CD4-positive, alpha-beta T cell treated with Interleukin-12 subunit alpha and Interleukin-12 subunit beta, for 1 hour (primary cell): ENCODE measurements at places on chromosomes 6 and 20.

GRCh38 chr20:62367633-62368391 lies 700 bp upstream of the LAMA5 start:
- DNase-seq = peak; percentile 9

GRCh38 chr6:77834591-77834996 lies 181.8 kb downstream of the MEI4 start:
- DNase-seq = no peak

DNA sequence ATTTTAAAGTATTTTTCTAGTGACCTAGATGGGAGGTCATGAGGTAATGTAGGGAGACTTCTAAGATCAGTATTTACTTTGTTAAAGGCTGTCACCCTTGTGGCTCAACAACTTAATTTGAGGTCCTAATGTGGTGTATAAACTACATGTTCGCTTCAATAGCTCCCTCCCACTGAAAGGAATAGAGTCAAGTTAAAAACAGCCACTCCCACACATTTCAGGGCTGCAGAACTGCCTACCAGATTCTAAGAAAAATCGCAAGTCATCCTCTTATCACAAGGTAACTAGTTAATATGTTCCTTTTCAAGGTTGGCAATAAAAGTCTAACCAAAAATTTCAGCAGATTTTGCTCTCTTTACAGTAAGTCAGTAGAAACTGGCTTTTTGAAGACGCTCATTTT lies 15.1 kb downstream of the GSTA1 start:
- DNase-seq = no peak

- DNase-seq = no peak
These were observed 12.2 kb downstream of the DUSP15 start for GRCh38 chr20:31857861-31858759.
